ENCODE measurements at places on chromosomes 5 and 9.

GRCh38 chr5:88808153-88808552 lies 74.8 kb downstream of the MEF2C start:
- no peak for DNase-seq

- DNase-seq: no peak
Observed at GRCh38 chr9:70392850-70393249, 21.6 kb downstream of the KLF9 start.

GRCh38 chr9:91405343-91406077 lies 18.1 kb downstream of the NFIL3 start:
- no peak for DNase-seq

- DNase-seq: no peak
Observed at GRCh38 chr5:34686762-34687268, 30.7 kb downstream of the RAI14 start.

DNA sequence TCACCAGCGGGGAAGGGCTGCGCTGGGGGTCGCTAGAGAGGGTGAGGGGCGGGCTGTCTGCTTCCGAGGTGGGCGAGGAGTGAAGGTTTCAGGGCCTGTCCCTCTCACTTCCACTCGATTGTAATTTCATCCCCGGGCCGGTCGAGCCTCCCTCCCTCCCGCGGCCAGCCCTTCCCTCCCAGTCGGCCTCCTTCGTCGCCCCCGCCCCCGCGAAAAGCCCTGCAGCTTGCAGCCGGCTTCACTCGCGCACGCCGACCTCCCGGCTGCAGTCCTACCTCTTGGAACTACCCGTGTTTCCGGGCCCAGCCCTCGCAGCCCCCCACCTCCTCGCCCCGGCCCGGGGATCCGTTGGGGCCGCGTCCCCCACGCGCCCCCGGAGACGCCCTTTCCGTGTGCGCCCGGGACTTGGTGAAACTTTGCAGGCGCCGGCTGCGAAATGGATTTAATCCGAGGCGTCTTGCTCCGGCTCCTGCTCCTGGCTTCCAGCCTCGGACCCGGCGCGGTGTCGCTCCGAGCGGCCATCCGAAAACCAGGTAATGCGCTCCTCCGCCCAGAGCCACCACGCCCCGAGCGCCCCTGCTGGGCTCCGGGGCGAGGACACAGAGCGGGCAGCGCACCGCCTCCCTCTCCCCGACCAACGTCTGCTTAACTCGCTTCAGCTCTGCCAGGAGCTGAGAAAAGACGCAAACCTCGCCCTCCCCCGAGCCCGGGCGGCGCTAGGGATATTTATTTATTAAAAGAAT lies at the start of gene EGFLAM:
Gene EGFLAM (plus strand): TSS at position 241 of the 743 bp plus-strand sequence. CDS start 196 bp downstream, at position 437.
- DNase-seq: peak; percentile 26

- no peak for DNase-seq
Observed at GRCh38 chr5:98641671-98642070, 131.8 kb upstream of the RGMB start.

DNA sequence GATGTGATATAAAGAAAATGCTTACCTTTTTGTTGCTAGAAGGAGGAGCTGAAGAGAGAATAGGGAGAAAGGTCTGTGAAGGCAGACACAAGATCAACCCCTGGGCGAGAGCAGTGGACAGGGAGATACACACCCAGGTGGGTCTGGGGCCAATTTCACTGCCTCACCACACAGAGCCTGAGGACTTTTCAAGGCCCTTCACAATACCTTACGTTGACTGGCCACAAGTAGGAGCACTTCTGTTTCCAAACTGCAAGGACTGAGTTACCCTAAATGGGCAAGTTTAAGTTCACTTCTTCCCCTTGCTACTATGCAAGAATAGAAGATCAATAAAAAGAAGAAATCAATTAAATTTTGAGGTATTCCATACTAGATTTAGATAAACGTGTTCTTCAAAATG lies 174.5 kb upstream of the SLC12A2 start:
- peak; percentile 6 for DNase-seq

DNA sequence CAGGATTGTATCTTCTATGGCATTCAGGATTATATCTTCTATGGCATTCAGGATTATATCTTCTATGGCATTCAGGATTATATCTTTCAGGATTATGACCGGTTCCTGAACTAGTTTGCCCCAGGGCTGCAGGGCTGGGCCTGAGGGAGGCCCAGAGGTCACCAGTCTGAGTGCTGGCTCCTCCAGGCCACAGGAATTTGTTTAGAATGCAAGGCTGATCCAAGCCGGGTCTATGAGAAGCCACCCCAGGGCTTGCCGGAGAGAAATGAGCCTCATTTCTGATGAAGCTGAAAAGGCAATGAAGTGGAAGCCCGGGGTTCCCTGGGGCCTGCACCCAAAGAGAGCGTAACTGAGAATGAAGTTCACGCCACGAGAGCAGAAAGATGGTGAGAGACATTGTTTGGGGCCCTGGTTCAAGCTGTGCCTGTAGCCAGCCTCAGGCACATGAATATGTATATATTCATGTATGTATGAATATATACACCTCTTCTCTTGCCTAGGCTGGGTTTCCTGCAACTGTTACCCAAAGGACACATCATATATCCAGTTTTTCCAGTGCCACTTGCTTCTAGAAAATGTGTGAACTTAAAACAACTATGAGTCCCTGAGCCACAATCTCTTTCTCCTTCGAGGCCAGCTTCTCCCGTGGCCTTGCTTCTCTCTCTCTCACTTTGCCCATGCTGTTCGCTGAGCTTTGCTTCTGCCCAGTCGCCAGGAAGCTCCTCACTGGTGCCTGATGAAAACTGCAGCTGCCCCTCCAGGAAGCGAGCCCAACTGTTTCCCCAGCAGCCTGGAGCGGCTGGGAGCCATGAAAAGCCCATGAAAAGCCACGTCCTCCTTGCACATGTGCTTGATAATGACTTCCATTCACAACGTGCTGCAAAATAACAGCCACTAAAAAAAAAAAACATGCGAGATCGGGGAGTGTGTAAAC lies 62.3 kb downstream of the GTF3C4 start:
- DNase-seq: no peak

- DNase-seq: no peak
Observed at GRCh38 chr9:18791074-18791473, 241.9 kb downstream of the SAXO1 start.

- DNase-seq: no peak
Observed at GRCh38 chr9:16656432-16657169, 213.9 kb downstream of the BNC2 start.

GRCh38 chr5:33417632-33418031 lies 23.1 kb upstream of the TARS1 start:
- no peak for DNase-seq

- DNase-seq: no peak
Observed at GRCh38 chr5:176897263-176897662, 1.9 kb downstream of the HK3 start.

GRCh38 chr5:87877023-87877422 lies 391.6 kb downstream of the TMEM161B start:
- no peak for DNase-seq

All from activated CD4-positive, alpha-beta T cell treated with anti-CD3 and anti-CD28 coated beads for 48 hours (primary cell).